ENCODE measurements at places on chromosomes 6 and 20.

GRCh38 chr6:2659882-2660281, 90.8 kb downstream of the MYLK4 start:
- DNase-seq, result no peak

DNA sequence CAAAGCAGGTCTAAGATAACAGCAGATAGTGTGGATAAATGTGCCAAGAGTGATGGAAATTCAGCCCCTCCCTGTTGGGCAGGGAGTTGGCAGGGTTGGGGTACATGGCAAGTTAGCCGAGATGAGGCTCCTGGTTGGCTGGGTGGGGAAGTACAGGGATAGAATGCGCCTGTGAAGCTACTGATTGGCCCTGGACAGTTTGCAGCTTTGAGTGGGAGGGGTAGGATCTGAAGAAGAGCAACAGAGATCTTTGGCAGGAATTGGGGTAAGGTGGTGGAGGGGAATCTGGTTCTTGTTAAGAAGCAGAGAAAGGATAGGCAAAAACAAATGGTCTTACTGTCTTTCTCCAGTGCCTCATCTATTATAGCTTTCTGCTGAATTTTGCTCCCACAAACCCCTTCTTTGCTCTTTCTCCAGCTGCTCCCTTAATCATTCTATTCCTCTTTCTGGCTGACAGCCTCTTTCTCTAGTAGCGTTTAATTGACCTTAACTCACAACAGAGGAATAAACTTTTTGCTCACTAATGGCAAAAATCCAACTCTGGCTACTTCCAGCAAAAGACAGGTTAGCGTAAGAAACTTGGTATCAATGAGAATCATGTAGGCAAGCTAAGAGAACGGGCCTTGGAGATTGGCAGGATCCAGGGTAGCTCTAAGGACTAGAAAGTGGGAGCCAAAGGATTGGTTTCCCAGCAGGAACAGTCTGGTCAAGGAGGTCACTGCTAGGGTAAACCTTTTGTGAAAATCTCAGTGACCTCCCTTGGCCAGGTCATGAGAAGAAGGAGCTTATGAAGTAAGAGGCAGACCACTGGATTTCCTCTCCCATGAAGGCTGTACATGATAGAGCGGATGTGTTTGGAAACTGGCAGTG, 86.3 kb upstream of the CARMIL1 start:
- DNase-seq, result no peak

DNA sequence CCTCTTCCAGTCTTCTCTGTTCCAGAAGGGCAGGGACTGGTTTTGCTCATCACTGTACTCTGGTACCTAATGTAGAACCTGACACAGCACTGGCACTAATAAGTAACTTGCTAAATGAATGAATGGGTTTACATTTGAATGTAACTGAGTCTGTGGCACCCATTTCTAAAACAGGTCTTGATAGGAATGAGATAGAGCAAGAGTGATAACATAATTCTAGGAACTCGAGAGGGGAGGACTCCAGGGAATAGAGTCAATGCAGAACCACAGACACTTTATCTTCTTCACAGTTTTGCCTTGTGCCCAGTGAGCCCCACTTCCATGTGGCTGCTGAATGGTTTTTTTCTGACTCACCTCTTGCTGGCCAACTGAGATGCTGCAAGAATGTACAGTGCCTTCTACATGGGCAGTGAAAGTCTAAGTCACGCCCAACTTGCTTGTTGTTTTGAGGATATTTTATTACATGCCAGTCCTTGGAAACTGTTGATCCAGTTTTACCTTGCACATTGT, 61.1 kb downstream of the TBC1D7 start:
- DNase-seq, result no peak

DNA sequence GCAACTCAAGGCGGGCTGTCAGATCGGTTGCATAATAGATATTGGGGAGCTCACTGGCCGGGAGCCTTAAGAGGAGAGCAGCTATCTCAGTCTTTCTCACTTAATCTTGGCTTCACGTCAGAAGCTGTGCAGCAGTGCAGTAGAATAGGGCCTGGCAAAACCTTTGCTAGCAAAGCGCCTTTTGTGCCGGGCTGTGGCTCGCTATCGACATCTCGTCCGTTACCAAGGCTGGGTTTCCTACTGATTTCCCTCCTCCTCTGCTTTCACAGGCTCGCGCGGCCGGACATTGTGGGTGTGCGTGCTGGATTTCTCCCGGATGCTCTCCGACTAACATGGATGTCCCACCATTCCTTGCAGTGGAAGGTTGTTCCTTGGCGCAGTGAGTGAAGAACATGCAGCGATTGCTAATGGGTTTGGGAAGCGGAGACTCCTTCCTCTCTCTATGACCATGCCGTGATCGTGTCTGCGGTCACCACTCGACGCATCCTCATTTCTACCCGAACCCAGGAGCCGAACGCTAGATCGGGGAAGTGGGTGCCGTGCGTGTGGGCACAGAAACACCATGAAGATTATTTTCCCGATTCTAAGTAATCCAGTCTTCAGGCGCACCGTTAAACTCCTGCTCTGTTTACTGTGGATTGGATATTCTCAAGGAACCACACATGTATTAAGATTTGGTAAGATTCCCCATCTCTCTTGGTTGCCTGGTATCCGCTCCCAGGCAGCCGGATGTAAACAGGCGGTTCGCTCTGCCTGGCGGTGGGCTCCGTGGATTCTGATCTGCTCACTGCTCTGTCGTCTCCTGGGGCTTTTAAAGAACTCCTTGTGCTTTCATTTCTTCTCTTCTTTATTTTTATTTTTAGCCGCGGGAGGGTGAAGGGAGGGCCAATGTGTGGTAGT, 5.5 kb downstream of the GRIK2 start:
- no peak for DNase-seq

DNA sequence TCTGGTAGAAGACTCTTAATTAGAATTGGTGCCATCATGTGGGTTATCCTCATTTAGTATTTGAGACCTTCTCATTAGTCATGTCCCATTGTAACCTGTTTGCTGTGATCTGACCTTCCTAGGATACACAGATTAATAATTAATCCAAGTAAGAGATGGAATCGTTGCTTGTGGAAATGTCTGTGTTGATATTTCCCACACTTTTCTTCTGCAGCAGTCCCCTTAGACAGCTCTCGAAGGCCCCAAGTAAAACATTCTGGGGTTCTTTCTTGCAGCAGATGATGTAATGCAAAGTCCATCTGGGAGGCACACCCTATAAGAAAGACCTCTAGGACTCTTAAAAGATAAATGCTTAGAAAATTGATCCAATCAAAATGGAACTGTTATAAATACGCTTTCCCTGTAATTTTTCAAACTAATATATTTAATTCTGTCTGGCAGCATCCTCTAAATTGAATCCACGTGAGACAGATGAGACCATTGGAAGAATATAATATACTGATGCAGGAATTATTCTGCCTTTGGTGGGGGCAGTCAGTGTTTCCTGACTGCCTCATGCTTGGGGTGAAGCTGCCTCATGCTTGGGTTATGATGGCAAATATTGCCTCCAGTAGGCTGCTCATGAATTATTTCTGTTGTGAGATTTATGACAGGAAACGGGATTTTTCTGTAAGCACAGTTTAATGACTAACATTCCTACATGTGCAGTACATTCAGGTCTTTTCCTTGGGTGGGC, 54.5 kb upstream of the ARMC2 start:
- no peak for DNase-seq

GRCh38 chr20:24633026-24633425, 163.6 kb downstream of the SYNDIG1 start:
- no peak for DNase-seq

- no peak for DNase-seq
These were observed 52.6 kb upstream of the SLC22A1 start for GRCh38 chr6:160069050-160069454.

DNA sequence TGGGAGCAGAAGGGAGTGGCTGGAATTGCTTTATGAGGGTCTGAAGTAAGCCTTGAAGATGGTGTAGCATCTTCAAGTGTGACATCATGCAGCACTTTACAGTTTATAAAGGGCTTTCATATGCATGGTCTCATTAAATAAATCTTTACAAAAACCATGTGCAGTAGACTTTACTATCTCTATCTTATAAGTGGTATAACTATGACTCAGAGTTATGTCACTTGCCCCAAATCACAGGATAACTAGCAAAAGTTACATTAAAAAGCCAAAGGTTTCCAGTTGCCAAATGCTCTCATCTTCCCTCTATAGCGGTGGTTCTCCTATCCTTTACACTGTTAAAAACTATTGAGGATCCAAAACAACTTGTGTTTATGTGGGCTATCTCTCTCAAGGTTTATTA, 687.7 kb upstream of the MARCKS start:
- no peak for DNase-seq

DNA sequence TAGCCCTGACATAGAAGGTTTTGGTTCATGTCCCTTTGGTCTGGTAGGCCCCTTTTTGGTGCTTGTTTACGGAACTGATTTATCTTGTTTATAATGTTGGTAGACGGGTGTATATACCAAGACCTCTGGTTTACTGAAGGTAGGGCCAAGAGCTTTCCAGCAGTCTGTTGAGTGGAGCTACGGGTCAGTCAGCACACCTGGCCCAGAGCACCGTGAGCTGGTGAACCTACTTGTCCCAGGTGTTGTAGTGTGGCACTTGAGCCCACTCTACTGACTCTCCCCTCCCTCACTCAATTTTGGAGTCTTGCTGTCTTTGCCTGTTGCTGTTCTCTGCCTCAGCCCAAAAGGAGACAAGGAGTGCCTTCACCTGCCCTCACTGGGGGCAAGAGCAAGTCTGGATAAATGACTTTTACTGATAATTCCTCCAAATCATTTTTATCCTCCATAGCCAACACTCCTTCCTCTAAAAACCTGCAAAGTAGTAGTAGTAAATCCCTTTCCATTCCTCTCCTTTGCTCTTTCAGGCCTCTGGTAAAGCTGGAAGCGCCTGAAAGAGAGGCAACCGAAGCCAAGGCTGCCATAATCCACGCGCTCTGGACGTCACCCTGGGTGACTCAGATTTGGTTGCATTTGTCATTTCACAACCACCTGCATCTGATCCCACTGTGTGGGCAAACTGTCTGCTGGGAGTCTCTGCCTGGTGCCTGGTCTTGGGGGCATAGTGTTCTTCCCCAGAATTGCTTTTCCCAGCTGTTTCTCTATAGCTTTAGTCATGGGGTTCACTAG, 22.2 kb downstream of the RREB1 start:
- DNase-seq, result no peak

DNA sequence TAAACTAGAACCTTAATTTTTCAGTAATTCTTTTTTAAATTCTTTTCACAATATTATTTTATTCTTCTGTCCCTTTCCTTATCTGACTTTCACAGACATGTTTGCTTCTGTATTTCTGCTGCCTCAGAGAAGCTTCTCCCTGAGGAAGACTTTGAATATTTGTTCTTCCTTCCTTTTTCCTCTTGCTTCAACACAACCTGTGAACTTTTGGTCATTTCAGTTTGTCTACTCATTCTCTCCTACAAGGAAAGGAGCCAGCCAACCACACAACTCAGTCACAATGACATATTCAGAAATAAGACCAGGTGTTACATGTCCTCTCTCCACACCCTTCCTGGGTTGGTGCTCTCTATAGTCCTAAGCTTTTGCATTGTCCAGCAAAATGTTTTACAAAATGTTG, 310.4 kb downstream of the TFAP2B start:
- no peak for DNase-seq

GRCh38 chr6:137177611-137178010, 4.2 kb upstream of the IL22RA2 start:
- no peak for DNase-seq

DNA sequence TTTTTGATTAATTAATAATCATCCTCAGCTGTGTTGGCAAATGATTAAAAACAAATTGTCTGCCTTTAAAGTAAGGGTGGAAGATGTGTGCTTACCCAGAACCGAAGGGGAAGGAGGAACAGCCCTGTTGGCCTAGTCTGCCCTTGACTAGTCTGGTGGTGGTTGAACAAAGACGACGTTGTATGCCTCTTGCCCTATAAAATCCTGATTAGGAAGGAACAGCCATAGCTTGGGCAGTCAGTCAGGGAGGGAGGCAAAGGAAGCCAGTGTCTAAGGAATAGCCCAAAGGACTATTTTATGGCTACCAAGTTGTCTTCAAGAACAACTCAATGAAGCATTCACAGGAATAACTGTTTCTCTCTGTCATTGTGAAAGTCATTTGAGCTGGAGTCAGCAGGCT, 70.7 kb downstream of the PRDM1 start:
- DNase-seq, result no peak

DNA sequence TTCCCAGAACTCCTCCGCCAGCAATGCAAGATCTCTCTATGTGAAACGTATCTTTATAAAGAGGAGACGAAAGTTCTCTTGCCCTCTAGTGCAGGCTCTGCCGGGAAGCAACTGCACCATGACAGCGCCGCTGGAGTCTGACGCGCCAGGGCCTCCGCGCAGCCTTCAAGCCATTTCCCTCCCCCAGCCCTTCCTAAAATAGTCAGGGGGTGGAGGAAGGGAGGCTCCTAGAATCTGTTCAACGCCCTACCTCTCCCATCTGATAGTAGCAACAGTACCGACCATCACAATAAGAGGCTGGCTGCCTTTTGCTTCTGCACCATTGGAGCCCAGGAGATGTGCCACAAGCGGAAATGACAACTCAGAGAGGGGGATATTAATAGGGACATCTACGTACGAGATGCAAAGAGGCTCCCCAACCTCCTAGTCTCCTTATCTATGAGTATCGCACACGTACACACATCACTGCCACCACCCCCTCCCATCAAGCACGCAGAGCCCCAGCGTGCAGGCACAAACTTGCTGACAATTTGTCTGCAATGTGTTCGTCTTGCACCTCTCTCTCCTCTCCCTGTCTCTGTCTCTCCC, 1.0 kb downstream of the SYNE1 start:
- peak; percentile 89 for DNase-seq

DNA sequence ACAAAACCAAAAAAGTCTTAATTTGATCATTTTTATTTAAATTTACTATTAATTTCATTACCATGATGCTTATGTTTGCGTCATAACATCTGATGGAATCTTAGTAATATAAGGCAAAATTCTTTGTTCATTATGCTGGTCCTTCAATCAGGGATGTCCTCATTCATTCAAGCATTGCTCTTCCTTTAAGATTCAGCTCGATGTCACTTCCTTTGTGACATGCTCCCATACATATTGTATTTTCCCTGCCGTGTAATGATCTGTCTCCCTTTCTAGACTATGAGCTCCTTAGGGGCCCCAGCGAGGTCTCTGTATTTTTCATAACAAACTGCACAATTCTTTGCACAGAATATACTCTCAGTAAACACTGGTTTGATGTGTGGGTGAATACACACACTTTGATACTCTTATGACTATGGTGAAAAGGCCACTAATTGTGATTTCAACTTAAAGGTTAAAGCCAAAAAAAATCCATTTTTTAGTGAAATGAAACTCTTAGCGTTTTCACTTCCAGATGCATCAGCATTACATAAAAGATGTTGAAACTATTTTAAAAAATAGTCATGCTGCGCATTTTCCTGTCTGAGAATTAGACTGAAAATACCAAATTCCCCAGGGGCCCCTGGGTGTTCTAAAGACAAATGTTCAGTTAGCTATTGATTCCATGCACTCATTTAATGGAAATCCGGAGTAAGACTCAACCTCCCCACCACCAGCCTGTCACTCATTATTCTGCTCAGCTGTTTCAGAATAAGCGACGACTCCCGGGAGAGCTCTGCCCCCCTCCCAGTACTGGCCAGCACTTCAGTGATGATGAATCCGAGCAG, 169.7 kb downstream of the ATXN1 start:
- no peak for DNase-seq

GRCh38 chr6:53148684-53149083, at the start of gene GCM1:
Gene GCM1, minus strand, starts transcription at chr6:53148841. Its CDS starts 3,209 bp downstream, at chr6:53145632.
- no peak for DNase-seq

- DNase-seq, result no peak
These were observed 202.6 kb downstream of the DTNBP1 start for GRCh38 chr6:15460110-15460727.

Data from cerebellum (tissue), 4 donors.